ENCODE measurements at places on chromosomes 2 and 18.

- no peak for DNase-seq
Measured at GRCh38 chr2:50469784-50470183, 562.1 kb downstream of the NRXN1 start.

GRCh38 chr2:212968284-212969081, 182.9 kb downstream of the IKZF2 start:
- no peak for DNase-seq

- DNase-seq, result no peak
Measured at GRCh38 chr2:165888171-165888570, 65.4 kb downstream of the TTC21B start.

- DNase-seq, result no peak
Measured at GRCh38 chr2:166643980-166644379, 149.9 kb upstream of the SCN7A start.

DNA sequence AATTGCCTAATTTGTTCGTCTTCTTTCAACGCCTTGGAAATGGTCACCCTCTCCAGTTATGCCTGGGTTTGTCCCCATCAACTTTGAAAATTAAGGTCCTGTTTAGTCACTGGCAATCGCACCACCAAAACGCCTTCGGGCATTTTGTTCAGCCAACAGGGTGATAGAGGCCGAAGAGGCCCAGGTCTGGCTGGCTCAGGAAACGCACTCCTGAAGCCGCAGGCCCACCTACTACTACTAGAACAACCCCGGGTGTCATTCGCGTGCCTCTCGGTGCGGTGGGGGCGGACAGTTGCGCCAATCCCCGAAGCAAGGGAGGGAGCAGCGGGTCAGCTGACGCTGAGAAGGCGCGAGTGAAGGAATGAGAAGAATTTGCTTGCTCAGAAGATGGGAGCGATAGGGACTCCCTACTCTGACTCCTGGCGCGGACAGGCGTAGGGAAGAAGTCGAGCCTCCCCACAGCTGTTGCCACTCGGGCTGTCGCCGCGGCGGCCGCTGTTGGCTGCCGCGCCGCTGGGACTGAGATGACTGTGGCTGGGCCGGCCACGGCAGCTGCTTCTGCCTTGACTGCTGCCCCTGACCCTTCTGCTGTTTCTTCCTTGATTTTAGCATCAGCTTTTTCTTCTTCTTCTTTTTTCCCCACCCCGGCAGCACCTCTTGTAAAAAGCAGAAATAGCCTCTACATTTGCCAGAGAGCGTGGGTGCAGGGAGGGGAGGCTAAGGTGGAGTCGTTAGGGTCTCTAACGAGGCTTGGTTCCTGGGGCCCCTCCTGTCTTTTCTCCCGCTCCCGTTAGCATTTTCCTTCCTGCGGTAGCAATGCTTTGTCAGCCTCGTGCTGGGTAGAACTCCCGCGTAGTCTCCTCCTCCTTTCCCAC, 387.6 kb downstream of the FIGN start:
- DNase-seq, result no peak

DNA sequence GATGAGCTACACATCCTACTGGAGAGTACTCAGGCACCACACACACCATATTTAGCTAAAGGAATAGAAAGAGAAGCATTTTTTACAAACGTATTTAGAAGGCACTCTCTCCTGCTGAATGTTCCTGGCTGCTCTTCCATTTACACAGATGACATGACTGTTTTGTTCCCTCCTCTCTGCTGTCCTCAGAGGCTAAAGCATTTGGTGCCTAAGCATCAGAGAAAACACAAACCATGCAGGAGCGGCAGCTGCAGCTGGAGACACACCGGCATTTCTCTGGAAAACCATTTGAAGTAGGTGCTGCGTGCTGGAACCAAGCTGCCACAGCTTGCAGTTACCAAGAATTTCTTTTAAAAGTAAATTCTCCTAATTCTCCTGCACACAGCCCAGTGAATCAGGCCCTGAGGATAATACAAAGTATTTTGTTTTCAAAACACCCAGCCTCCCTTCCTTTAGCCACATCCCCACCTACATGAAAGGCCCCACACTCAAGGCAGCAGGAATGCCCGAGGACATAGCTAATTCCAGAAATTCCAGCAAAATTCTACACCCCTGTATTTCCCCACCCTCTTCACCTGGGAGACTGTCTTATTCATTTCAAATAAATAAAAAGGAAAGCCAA, 488.9 kb upstream of the SOX11 start:
- DNase-seq, result no peak

DNA sequence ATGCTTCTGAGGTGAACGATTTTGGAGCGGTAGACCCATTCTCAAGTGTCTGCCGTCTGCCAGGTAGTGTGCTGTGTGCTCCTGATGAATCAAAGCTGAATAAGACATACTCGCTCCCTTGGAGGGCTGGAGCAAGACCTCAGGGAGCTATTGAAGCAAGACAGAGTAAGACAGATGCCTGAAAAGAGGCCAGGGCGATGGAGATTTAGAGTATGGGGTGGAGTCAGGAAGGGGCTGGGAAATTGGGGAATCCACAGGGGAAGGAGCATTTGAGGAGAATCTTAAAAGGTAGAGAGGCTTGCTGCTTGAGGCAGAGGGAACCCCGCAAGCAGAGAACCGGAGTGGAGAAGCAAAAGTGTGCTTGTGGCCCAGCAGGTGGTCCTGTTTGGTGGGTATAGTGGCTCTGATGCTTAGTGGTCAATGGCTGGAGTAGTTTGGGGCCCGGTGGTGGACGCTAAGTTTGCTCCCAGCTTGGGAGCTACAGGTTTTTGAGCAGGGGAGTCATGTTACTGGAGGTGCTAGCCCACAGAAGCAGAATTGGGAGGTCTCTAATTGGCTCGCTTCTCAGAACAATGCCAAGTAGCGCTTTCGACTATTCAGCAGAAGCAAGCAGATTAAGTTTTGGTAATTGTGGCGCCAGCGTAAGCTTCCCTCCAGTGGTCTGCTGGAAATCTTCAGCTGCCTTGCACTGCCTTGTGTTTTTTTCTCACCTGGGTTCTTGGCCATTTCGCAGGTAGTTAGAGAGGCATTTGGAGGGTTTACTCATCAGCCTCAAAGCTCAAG, 2.0 kb downstream of the CNNM4 start:
- no peak for DNase-seq

DNA sequence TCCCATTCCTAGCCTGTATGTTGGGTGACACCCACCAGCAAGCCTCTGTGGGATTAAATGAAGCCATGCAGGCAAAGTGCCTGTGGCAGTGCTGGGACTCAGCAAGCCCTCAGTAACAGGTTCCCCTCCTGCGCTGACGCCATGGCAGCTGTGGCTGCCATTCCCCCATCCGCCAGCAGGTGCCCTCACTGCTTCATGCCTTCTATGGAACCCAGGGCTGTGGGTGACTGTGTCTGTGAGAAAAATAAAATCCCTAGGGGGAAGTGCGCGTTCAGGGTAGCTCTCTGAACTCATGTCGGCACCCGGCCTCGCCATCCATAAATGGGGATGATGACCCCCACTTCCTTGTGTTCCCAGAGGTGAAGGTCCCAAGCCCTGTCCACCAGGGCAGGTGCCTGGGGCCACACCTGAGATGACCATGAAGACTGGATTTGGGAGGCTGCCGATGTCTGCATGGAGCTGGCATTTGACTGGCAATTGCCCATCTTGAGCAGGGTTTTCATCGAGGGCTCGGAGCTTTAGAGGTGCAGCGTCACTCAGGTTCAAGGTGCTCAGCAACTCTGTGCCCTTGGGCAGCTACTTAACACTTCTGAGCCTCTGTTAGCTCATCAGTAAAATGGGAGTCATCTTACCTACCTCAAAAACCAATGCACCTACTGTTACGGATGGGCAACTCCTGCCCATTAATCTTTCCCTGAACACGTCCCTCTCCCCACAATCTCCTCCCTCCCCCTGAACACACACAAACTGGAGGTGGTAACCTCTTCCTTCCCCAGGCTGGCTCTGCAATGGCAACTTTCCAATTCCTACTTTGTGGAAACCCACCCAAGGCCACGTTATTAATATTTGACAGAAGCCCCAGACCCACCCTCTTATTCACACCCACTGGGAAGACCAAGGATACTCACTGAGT, 2.9 kb upstream of the MAL start:
- peak; percentile 93 for DNase-seq

DNA sequence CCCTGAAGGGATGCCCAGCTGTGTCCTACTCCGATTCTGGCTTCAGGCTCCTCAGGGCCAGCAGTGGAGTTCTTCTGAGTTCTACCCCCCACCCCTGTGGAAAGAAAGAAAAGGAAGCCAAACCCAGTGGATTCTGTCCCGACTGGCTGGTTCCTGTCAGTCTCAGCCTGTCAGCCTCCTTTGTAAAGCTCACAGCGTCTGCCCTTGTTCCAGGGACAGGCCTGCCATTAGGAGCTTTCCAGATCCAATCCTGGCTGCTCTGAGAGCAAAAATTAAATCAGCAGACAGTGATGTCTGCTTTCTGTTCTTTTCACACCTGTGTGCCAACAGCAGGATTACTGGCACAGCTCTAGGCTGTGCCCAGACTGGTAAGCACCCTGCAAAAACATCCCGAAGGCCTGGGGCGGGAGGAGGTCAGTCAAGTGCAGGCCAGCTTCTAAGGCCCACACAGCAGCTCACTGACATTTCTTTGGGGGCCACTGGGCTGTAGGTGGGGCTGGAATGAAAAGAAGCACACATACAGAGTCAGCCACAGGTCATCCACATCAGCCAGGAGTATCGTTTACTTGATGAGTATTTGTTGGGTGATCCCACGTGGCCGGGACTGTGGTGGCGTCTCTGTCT, 69.1 kb downstream of the EHD3 start:
- DNase-seq, result no peak

DNA sequence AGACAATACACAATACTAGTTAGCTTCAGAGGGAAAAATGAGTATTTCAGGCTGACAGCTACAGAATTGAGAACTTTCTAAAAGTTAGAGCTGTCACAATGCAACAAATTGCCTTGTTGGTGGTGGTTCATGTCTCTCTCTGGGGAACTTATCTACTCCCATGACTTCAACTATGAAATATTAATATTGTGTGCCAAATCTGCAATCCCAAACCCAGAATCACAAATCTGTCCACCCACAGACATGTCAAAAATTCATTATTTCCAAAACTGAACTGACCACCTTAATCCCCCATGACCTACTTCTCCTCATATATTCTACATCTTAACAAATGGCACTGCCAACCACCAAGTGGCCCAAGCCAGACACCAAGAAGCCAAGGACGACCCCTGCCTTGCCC, 143.5 kb downstream of the TCF4 start:
- DNase-seq, result no peak

All from activated CD8-positive, alpha-beta memory T cell treated with anti-CD3 and anti-CD28 coated beads, Interleukin-2, amount 50 U/mL, for 48 hours (primary cell).